ENCODE measurements at places on chromosomes 6 and 20. TPM values are rescaled to one million over a fixed set of nuclear protein-coding genes. Genes with fewer than 3 reads are reported as not detected.

The SSTR4 gene
- not detected for total RNA-seq

The PEX3 gene
- total RNA-seq, result 8.2 TPM

The BPIFB1 gene
- total RNA-seq, result not detected

The RPS6KA2 gene
- 5.9 TPM for total RNA-seq

The RAMACL gene
- 0.82 TPM for total RNA-seq

The DDX43 gene
- 1.2 TPM for total RNA-seq

The BEND3 gene
- total RNA-seq, result 1.7 TPM

The SIRPA gene
- total RNA-seq, result 2.6 TPM

The BEND6 gene
- not detected for total RNA-seq

The JARID2 gene
- total RNA-seq, result 21.9 TPM

The COL12A1 gene
- not detected for total RNA-seq
